CD4-positive, alpha-beta T cell treated with Interleukin-2 at 100 ng/mL for 4 hours (primary cell): ENCODE measurements at places on chromosomes 16 and 17.

GRCh38 chr16:56542039-56542438 is 22.2 kb upstream of the BBS2 start:
- no peak for DNase-seq

DNA sequence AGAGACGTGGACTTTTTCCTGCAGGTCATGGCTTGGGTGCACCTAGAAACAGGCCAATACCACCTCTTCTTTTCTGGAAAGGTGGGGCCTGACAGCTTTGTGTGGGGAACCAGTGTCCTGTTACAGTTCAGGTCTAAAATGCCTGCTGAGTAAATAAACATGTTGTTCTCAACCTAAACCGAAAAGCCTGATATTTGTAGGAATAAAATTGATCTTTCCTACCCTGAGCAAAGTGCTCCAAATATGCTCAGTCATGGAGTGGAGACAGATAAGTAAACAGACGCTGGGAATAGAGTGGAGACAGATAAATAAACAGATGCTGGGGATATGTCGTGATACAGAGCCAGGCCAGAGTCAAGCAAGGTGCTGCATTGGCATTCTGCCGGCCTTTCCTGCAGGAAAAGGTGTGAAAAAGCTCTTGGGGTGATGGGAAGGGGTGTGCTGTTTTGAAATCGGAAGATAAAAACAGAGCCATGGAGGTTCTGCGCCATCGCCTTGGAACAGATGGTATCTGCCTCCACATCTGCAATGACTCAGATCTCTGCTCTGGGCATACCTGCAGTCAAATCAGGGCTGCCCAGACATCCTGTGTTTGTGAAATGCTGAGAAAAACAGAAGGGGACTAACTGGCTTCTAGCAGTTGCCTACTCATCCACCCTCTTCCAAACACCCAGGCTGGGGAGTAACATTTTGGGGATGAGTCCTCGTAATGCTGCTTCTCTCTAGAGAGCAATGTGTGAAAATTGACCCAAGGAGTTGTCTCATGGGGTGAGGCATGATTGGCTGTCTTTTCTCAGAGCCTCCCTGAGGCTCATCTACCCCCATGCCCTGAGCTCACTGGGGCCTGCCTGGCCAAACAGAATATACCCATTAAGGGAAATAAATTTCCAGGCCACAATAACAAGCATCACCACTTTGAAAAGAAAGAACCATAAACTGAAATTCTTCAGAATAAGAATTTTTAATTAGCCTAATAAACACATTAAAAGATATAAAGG is 16.8 kb upstream of the TRPV2 start:
- no peak for DNase-seq

DNA sequence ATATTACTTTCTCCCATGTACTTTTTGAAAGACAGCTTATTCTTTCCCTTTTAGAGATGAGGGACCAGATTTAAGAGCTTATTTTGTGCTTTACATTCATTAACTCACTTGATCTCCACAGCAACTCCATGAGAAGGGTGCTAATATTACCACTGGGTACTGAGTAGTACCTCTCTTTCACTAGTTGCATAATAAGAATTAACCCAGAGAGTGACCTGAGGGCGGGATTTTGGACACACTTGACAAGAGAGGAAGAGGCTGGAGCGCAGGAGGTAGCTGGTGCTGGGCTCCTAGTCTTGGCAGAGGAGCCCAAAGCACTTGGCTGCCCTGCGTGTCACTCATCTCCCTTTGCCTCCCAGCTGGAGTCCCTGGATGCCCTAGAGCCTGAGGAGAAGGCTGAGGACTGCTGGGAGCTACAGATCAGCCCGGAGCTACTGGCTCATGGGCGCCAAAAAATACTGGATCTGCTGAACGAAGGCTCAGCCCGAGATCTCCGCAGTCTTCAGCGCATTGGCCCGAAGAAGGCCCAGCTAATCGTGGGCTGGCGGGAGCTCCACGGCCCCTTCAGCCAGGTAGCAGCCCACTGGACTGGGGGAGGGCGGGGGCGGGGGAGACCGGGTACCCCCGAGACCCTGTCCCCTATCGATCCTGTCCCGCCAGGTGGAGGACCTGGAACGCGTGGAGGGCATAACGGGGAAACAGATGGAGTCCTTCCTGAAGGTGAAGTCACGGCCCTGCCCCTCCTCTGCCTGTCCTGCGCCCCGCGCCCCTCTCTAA is 1.7 kb upstream of the MAZ start:
- no peak for DNase-seq

DNA sequence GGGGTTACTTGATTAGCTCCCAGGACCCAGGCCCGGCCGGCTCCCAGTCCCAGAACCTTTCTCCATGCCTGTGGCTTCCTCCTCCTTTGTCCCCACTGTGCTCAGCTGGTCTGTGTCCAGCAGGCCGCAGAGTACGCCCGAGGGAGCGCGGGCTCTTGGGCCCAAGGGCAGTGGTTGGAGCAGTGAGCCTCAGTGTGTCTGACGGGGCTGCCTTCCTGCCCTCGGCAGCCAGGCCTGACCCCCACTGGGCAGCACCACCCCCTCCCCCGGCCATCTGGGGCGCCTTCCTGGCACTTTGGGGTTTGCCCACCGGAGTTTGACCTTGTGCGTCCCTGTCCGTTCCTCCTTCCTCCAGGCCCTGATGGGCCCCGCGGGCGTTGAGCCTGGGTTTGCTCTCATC is 62.4 kb upstream of the PVALEF start:
- no peak for DNase-seq

GRCh38 chr16:87274794-87275193 is 42.4 kb downstream of the C16orf95 start:
- no peak for DNase-seq

DNA sequence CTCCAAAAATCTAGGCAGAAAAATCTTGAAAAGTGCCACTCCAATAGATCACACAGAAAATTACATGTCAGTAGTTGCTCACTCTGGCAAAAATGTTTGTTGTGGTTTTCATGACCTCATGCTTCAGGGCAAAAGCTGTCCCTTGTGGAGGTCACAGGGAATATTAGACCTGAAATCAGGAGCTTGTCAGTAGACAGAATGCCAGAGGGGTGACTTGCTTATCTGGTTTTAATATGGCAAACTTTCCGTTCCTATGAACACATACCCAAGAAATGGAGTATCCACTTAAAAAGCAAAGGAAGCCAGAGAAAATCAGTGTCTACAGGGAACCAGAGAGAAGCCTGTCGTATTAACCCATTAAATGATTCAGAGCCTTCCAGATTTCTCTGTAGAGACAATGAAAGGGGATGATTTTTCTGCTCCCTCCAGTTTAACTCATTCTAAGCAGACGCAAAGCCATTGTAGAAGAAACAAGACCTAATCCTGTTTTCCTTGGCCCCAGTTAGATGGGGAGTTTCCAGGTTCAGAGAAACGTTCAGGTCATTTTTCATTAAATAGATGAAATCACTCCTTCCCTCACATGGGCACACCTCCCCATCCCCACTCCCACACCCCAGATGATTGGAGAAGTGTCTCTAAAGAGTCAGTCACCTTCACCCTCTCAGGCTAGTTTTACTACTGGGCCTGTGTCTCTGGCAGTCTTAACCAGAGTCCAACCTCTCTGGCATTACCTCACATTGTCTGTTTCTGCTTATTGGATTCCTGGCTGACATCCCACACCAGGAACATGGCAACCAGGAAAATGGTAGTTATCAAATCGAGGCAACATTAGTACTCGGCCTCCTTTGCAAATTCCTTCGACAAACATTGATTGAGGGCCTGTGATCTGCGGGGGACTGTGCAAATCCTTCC is 6.0 kb downstream of the SOX9 start:
- DNase-seq, result no peak

GRCh38 chr16:3140603-3141427 is 6.0 kb downstream of the ZNF213 start:
- DNase-seq, result no peak

GRCh38 chr16:71350821-71351557 is 7.5 kb upstream of the CALB2 start:
- DNase-seq, result no peak

DNA sequence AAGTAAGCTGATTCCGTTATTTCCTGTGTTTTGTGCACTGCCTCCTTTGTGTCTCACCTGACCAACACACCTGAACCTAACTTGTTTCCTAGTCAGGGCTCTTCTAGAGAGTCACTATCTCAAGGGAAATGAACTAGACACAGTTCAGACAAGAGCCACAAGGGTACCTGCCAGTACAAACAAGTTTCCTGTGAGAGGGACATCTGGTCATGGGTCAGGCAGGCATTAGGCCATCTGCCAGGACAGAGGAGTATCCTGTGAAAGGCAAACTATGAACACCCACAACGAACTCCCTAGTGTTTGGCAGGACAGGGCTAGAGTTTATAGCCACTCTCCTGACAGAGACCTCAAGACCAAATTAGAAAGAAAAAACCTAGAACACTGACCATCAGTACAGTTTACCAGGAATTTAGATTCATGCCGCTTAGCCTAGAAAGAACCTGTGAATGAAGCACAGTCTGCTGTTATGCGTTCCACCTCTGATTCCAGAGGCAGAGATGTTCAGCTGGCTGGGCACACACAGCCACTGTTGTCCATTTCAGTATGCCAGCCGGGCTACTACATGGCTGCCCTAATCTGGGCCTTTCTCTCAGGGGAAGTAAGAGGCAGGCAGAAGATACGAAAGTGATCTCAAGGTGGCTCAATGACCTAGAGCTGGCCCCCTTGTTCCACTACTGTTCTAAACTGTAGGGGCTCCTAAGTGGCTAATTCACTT is 20.7 kb upstream of the GLG1 start:
- DNase-seq, result no peak

- no peak for DNase-seq
Measured at GRCh38 chr17:34318474-34318873, 761 bp upstream of the CCL8 start.

GRCh38 chr17:42548070-42548837 is 4.5 kb upstream of the HSD17B1 start:
- DNase-seq, result peak; percentile 75

DNA sequence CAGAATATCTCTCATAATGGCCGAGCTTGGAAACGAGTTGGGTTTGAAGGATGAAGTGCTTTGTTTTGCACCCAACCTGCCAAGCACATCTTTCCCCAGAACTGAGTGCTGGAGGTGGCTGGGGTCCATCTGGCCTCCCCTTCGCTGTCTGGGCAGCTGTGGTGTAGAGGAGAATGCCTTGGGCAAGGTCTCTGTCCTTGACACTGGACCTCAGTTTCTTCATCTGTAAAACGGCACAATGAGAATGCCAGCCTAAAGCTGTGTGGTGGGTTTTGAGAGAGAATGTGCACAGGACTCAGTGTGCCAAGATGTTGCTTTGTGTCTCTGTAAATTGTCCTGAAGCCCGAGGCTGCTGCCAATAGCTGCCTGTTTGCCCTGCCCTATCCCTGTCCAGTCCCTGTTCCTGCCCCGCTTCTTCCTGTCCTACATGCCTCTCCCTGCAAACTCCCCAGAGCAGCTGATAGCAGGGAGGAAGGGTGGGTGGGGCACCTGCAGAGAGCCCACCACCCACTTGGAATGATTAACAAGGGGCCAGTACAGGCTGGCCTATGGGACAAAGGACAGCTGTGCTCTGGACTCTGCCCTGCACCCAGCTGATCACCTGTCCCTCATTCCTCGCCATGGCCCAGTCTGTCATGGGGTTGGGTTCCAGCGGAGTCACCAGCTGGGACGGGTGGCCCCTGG is 15.3 kb downstream of the LASP1 start:
- no peak for DNase-seq

DNA sequence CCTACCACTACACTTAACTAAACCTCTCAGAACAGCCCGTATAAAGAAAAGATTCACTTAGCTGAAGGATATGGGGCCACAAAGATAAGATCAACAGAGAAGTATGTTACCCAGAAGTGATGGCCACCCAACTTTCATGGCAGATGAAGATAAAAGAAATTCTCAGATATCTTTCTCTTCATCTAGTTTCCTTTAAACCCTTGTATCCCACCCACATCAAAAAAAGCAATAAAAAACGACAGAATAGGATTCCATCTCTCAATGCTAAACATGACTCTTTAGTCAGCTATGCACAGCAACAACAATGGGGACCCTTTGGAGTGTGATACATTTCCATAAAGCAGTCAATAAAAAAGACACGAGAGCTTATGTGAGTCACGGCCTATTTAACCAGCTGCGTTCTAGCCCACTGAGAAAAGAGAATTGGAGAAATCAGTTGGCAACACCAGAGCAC is 86.6 kb downstream of the SNX11 start:
- DNase-seq, result peak; percentile 44

DNA sequence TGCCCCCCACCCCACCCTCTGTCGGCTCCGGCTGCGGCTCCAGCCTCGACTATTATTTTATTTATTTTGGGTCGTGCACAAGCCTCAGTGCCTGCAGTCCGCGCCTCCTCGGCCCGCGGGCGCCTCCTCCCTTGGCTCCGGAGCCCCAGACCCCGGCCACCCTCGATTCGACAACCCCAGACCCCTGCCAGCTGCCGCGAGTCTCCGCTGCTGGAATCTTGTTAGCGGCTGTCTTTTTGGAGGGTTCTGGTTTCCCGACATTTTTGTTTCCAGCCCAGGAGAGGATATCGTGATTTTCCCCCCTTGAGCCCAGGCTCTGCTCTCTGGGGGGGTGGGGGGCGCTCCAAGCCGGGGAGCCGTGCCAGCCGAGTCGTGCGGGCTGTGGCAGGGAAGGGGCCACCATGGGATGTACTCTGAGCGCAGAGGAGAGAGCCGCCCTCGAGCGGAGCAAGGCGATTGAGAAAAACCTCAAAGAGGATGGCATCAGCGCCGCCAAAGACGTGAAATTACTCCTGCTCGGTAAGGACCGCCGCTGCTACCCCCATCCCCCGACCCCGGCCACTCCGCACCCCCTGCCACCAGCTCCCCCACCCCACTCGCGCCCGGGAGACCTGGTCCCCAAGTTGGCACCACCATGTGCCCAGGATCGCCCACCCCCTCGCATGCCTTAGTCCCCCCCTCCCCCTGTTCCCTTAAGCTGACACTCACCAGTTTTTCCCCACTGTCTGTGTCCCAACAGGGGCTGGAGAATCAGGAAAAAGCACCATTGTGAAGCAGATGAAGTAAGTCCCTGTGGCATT is 746 bp downstream of the GNAO1 start:
- DNase-seq, result no peak

GRCh38 chr16:67542464-67542863 is 13.8 kb downstream of the RIPOR1 start:
- DNase-seq, result peak; percentile 89

- DNase-seq, result no peak
Measured at GRCh38 chr16:54647725-54648221, 282.9 kb upstream of the IRX5 start.

DNA sequence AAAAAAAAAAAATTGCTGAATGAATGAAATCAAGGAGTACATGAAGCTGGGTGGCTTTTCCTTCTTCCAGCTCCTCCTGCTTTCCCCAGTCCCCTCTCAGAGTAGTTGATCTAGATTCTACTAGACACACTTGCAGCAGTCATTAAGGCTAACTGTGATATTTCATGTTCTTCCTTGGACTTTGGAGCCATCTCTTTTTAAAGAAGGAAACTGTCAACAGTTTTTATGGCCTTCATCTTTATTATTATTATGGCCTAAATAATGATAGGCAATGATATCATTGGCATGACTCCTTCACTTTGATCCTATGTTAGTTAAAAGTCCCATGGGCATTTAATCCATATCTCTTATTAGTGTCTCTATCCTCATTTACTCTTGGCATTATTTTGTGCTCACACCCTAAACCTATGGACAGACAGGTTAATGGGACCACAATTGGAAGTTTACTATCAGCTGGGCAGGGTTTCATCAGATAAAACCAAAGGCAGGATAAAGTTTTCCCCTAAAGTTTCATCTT is 9.7 kb downstream of the C17orf78 start:
- DNase-seq, result no peak
